ENCODE measurements at places on chromosomes 2 and 18. TPM values are rescaled to one million over a fixed set of nuclear protein-coding genes. Genes with fewer than 3 reads are reported as not detected.

DNA sequence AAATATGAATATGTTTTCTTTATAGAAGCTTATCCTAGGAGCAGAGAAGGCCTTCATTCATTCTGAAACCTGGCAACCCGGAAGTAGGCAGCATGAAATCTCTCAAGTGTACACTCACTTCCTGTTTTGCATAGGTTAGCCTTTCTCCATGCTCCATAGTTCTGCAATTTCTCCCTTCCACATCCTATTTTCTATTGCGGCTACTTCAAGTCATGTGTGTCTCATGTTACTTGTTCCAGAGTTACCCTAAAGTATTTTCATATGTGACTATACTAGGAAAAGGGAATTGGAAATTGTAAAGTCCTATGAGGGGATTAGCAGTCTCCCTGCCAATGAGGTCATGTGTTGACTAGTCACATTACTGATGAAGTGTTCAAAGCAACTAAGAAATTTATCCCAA is 320.6 kb downstream of the NCKAP5 start:
- H3K4me1 ChIP-seq: no peaks in the 10 kb centered on the region
- no peak overlapping the region for H3K27ac ChIP-seq
- no peak overlapping the region for H3K4me3 ChIP-seq
- no peak for DNase-seq
- H3K36me3 ChIP-seq: no peaks in the 10 kb centered on the region
- H3K27me3 ChIP-seq: no peaks in the 10 kb centered on the region

MOGAT1 gene
- 0.23 TPM for total RNA-seq

GRCh38 chr2:241573741-241574140 is 15.2 kb downstream of the BOK start:
- no peak overlapping the region for H3K27ac ChIP-seq
- H3K36me3 ChIP-seq: no peaks in the 10 kb centered on the region
- no peaks in the 10 kb centered on the region for H3K4me1 ChIP-seq
- H3K4me3 ChIP-seq: no peak overlapping the region
- H3K27me3 ChIP-seq: no peaks in the 10 kb centered on the region

DPYSL5 gene
- not detected for total RNA-seq

VIL1 gene
- 10.7 TPM for total RNA-seq

TMEM178A gene
- 0.38 TPM for total RNA-seq

GRCh38 chr2:182716650-182716979 is 558 bp downstream of the DNAJC10 start:
- H3K4me3 ChIP-seq: peak overlapping the region; percentile 86
- H3K36me3 ChIP-seq: no peaks in the 10 kb centered on the region
- H3K27ac ChIP-seq: peak overlapping the region; percentile 84
- no peaks in the 10 kb centered on the region for H3K4me1 ChIP-seq

PROC gene
- 0.26 TPM for total RNA-seq

CNRIP1 gene
- 0.85 TPM for total RNA-seq

- no peaks in the 10 kb centered on the region for H3K4me1 ChIP-seq
- H3K36me3 ChIP-seq: no peaks in the 10 kb centered on the region
- no peak overlapping the region for H3K27ac ChIP-seq
- no peak overlapping the region for H3K4me3 ChIP-seq
- DNase-seq: no peak
Observed at GRCh38 chr18:41989508-41989907, 34.5 kb downstream of the PIK3C3 start.

GRCh38 chr2:230934231-230935129 is 9.4 kb upstream of the GPR55 start:
- H3K4me3 ChIP-seq: no peak overlapping the region
- DNase-seq: no peak
- no peak overlapping the region for H3K27ac ChIP-seq
- no peaks in the 10 kb centered on the region for H3K4me1 ChIP-seq
- no peaks in the 10 kb centered on the region for H3K36me3 ChIP-seq

TRIM43B gene
- not detected for total RNA-seq

DNA sequence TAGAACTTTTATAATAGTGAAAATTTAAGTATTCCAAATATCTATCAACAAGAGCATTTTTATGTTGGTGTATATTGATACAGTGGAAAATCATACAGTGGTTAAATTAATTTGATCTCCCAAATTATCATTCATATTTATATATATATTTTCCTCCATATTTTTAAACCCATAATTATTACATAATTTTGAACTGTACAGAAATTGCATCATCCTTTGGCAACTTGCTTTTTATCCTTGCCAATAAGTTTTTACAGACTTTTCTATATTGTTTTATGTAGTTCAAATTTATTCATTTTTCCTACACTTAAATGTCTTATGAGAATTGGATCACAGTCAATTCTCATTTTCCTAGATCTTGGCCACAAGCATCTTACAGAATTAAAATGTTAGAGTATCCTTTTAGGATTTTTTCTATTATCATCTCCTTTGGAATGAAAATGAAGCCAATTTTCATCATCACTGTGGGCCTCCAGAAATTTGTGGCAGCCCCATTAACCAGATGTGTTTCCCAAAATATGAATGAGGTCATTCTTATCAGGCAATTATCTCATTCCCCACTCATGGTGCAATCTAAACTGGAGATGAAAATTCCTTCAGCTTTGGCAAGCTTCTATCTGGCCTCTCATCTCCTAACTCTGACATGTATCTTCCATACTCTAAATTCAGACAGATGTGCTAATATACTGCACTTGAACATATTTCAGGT is 94.2 kb upstream of the DLGAP1 start:
- H3K27ac ChIP-seq: no peak overlapping the region
- no peaks in the 10 kb centered on the region for H3K36me3 ChIP-seq
- no peaks in the 10 kb centered on the region for H3K27me3 ChIP-seq

HOXD1 gene
- total RNA-seq: 0.29 TPM

DNA sequence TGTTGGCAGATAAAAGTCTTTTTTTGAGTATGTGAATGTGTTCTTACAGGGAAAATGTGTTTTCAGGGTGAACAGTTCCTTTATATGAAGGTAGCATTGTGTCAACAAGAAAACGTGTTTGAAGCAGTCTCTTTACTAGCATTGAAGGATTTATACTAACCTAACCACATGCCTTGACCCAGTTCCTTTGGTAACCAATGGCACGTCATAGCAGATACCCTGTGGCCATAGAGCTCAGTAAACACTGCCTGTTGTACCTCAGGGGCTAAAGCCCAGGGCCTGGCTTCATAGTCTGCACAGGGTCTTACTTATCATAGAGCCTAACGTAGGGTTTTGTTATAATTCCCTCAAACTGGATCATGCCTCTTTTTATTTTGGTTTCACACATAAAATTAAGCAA is 32.1 kb upstream of the NFU1 start:
- H3K36me3 ChIP-seq: peaks cover 5% of the 10 kb centered on the region
- no peak overlapping the region for H3K4me3 ChIP-seq
- no peaks in the 10 kb centered on the region for H3K27me3 ChIP-seq
- H3K27ac ChIP-seq: no peak overlapping the region

DNA sequence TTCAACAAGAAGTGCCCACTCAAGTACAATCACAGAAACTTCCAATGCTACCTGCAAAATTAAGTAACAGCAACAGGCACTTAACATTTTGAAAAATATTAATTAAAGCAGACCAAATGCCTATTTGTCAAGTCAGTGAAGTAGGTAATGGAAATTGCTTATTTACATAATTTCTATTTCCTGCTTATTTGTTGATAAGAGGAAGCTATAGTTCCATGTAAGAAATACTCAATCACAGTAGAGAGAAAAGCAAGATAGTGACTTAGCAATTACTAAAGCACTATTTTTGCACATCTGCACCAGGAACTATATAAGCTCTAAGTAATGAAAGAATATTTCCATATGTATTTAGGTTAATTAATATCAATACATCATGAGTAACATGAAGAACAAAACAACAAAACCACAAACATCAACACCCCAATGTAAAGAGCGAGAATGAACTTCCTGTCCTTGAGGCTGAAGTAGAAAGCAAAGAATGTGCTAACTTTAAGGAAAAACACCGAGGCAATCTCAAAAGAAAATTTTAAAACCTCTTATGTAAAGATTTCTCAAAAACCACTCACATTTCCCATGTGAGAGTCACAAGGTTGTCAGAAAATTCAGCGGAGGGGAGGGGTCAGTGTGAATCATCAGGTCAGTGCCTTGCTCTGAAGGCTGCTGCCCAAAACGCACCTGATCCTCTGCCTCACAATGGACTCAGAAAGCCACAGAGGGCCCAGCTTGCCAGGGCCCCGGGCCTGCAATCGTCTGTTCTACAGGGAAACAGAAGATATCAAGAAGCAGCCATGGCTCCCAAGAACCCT is 12.5 kb downstream of the NPC1 start:
- no peak overlapping the region for H3K27ac ChIP-seq
- H3K27me3 ChIP-seq: no peaks in the 10 kb centered on the region
- H3K4me1 ChIP-seq: peaks cover 7% of the 10 kb centered on the region
- no peaks in the 10 kb centered on the region for H3K36me3 ChIP-seq

DNA sequence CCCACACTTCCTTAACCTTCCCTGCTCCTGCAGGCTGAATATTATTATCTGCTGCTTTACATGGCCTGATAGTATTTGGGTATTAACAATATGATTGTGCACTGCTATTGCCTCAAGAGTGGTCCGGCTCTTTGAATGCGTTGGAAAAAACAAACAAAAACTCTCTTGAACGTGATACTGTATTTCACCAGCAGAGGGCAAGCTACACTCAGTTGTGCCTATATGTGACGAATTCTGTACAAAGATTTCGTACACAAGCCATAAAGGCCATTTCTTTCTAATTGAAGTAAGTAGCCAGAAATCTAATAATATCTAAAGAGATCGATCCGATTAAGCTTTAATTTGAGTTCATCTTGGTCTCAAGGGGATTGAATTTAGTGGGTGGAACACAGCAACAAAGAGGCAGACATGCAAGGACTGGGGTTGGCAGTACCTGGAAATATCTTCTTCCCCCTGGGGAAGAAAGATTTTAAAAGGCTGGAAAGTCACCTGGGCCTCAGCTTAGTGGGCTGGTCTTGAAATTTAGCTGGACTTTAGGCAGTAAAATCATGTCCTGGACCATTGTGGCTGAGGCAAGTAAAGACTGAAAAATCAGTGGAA is 49.3 kb upstream of the RAB6D start:
- no peaks in the 10 kb centered on the region for H3K36me3 ChIP-seq
- H3K27ac ChIP-seq: no peak overlapping the region
- H3K4me1 ChIP-seq: no peaks in the 10 kb centered on the region
- no peak for DNase-seq
- no peak overlapping the region for H3K4me3 ChIP-seq

DNA sequence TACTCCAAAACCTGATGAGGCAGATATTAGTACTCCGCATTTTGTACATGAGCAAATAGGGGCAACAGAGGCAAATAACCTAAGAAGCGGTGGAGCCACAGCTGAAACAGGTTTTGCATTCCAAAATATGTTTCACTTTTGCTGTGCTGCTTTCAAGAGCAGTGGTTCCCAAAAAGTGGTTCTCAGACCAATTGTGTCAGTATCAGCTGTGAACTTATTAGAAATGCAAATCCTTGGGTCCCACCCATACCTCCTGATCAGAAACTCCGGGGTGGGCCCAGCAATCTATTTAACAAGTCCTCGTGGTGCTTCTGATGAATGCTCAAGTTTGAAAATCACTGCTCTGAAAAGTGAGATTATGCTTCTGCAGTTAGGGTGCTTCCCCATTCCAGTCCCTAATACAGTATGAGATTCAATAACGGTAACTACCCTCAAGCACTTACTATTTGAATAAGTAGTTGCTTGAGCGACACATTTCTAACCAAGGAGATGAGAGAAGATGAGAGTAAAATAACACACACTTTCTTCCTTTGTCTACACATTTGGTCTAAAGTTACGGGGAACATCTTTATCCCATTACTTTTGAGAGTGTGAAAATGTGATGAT is 17.8 kb upstream of the TCF4 start:
- DNase-seq: no peak
- H3K4me1 ChIP-seq: no peaks in the 10 kb centered on the region
- H3K27me3 ChIP-seq: no peaks in the 10 kb centered on the region
- H3K27ac ChIP-seq: no peak overlapping the region

FKBP1B gene
- 2.6 TPM for total RNA-seq

DNA sequence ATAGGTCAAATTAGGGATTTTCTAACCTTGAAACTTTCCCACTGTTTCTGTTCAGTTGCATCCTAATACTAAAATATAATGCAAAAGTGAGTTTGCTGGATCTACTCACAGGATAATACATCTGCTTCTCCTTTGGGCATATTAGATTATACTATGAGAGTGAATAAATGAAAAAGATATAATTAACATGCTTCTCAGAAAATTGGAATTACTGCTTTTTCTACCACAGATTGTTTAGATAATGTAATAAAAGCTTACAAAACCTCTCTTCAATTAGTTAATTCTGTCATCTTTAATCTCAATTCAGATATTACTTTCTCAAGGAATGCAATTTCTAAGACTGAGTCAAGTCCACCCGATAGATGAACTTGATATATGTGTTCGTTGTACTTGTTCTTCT is 1077.2 kb upstream of the CDH2 start:
- H3K4me1 ChIP-seq: no peaks in the 10 kb centered on the region
- no peaks in the 10 kb centered on the region for H3K36me3 ChIP-seq
- H3K4me3 ChIP-seq: no peak overlapping the region

GRCh38 chr2:195563857-195564512 is 93.0 kb upstream of the SLC39A10 start:
- H3K27ac ChIP-seq: no peak overlapping the region
- H3K27me3 ChIP-seq: no peaks in the 10 kb centered on the region
- peaks cover 8% of the 10 kb centered on the region for H3K4me1 ChIP-seq
- H3K36me3 ChIP-seq: no peaks in the 10 kb centered on the region
- no peak overlapping the region for H3K4me3 ChIP-seq
- no peak for DNase-seq

LIMS3 gene
- 1.9 TPM for total RNA-seq

GPR75 gene
- total RNA-seq: 1.3 TPM

DNA sequence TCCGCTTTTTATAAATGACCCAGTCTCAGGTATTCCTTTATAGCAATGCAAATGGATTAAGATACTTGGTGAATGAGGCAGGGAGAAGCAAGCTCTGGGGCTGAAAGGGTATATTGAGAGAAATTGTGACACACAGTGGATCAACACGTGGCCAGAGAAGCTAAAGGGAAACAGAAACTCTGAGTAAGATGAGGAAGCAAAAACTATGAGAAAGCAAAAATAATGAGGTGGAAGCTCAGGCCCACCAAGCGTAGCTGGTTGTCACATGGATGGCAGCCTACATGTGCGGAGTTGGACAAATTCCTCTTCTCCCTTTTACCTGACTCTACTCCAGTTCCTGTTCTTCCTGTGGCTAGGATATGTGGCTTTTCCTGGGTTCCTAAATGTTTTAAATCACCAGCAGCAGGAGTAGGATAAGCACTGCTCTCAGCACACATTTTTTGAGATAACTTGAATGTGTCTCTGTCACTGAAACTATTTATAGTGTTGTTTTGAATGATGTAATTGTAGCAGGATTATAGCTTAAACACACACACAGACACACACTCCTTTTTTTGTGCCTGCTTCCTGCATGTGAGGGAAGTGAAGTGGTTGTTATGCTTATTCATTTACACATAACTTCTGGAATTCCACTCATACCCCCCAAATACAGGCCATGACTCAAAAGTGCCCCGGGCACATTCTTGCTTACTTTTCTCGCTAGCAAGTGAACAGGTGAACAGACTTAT is 30.1 kb upstream of the EPC2 start:
- no peak for DNase-seq
- no peak overlapping the region for H3K4me3 ChIP-seq
- H3K4me1 ChIP-seq: no peaks in the 10 kb centered on the region
- H3K36me3 ChIP-seq: no peaks in the 10 kb centered on the region
- H3K27ac ChIP-seq: peak overlapping the region; percentile 70

ZSWIM2 gene
- total RNA-seq: not detected

ANKRD30B gene
- total RNA-seq: not detected

- DNase-seq: no peak
- H3K4me1 ChIP-seq: no peaks in the 10 kb centered on the region
- H3K27me3 ChIP-seq: no peaks in the 10 kb centered on the region
- no peak overlapping the region for H3K4me3 ChIP-seq
- no peaks in the 10 kb centered on the region for H3K36me3 ChIP-seq
Observed at GRCh38 chr18:59724103-59724502, 26.9 kb upstream of the CCBE1 start.
